ENCODE measurements at places on chromosomes 2 and 18. TPM values are rescaled to one million over a fixed set of nuclear protein-coding genes. Genes with fewer than 3 reads are reported as not detected.

The VWA3B gene
- total RNA-seq: not detected

DNA sequence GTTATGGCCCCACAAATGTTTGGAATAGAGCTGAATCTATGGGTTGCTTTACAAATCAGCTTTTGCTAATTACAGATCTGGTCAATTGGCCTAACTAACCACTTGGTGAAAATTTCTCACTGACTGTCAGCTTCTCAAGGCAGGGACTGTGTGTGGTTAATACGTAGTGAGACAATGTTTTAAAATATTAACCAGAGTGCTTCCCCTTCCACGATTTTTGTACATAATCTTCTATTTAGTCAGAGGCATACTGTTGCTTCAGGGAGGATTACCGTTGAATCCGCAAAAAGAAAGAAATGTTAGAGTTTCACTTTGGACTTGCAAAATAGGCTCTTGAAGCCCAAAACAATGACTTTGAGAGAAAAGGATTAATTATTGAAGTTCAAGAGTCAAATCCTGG lies 14.9 kb upstream of the KCNS3 start:
- no peaks in the 10 kb centered on the region for H3K36me3 ChIP-seq
- H3K4me1 ChIP-seq: no peaks in the 10 kb centered on the region
- H3K27me3 ChIP-seq: no peaks in the 10 kb centered on the region
- no peak overlapping the region for H3K27ac ChIP-seq
- no peak overlapping the region for H3K4me3 ChIP-seq

The AAMP gene
- total RNA-seq: 41.8 TPM

GRCh38 chr2:70995426-70995729 lies 705 bp upstream of the TEX261 start:
- no peak for DNase-seq
- no peak overlapping the region for H3K27ac ChIP-seq
- no peaks in the 10 kb centered on the region for H3K36me3 ChIP-seq
- peak overlapping the region; percentile 91 for H3K4me3 ChIP-seq
- H3K27me3 ChIP-seq: no peaks in the 10 kb centered on the region

DNA sequence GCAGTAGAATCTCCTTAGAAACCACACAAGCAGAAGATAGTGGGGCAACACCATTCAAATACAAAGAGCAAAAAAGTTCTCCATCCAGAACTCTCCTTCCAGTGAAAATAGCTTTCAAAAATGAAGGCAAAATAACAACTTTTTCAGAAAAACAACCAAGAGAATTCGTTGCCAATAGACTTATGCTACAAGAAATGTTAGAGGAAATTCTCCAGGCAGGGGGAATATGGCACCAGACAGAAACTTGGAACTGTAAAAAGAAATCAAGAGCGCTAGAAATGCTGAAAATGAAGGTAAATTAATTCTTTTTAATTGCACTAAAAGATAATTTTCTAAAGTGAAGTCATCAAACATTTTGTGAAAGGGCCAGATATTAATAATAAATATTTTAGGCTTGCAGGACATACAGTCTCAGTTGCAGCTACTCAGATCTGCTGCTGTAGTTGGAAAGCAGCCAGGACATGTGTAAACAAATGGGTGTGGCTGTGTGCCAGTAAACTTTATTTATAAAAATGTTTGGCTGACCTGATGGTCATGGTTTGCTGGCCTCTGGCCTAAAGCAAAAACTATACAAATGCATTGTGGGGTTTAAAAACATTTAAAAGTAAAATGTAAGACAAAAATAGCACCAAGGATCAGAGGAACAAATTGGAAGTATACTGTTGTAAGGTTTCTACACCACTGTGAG lies 73.7 kb upstream of the TGFA start:
- H3K36me3 ChIP-seq: no peaks in the 10 kb centered on the region
- DNase-seq: peak; percentile 52
- no peak overlapping the region for H3K4me3 ChIP-seq
- no peak overlapping the region for H3K27ac ChIP-seq
- no peaks in the 10 kb centered on the region for H3K27me3 ChIP-seq

GRCh38 chr2:168726375-168726774 lies 76.1 kb upstream of the NOSTRIN start:
- DNase-seq: no peak
- no peaks in the 10 kb centered on the region for H3K36me3 ChIP-seq
- H3K4me1 ChIP-seq: no peaks in the 10 kb centered on the region
- H3K4me3 ChIP-seq: no peak overlapping the region

GRCh38 chr2:229226382-229226781 lies 44.7 kb downstream of the PID1 start:
- H3K36me3 ChIP-seq: no peaks in the 10 kb centered on the region
- H3K4me3 ChIP-seq: no peak overlapping the region
- DNase-seq: no peak
- H3K27me3 ChIP-seq: no peaks in the 10 kb centered on the region
- no peaks in the 10 kb centered on the region for H3K4me1 ChIP-seq
- H3K27ac ChIP-seq: no peak overlapping the region

Data from right lobe of liver (tissue), 6 donors.